ENCODE measurements at places on chromosomes 16 and 17. TPM values are rescaled to one million over a fixed set of nuclear protein-coding genes. Genes with fewer than 3 reads are reported as not detected.

- no peak for DNase-seq
Observed at GRCh38 chr17:63078707-63079106, 112.7 kb downstream of the TANC2 start.

NPIPB8 gene
- 1.3 TPM for total RNA-seq

GRCh38 chr17:45951941-45952340 is 47.1 kb upstream of the STH start:
- no peak for DNase-seq

ABI3 gene
- 1.5 TPM for total RNA-seq

All from WTC11 (cell line).